ENCODE measurements at places on chromosomes 5 and 9.

GRCh38 chr5:112708103-112708622 is 29.5 kb upstream of the APC start:
- no peak for DNase-seq

DNA sequence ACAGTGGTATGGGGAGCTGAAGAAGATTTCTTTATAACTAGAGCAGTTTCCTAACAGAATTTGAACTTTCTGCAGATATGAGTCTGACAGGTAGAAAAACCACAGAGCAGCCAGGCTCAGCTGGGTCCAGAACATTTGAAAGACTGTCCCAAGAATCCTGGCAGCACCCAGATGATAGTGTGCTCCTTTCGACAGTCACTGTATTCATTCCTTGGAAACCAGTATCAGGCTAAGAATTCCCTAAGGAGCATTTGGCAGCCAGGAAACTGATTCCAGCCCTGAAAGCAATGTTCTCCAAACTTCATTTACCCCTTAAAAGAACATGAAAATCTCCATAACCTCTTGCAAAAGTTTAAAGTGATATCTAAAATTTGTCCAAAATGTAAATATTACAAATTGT is 123.0 kb upstream of the MTAP start:
- no peak for DNase-seq

- no peak for DNase-seq
Observed at GRCh38 chr9:8961186-8961851, 1161.7 kb upstream of the DMAC1 start.

DNA sequence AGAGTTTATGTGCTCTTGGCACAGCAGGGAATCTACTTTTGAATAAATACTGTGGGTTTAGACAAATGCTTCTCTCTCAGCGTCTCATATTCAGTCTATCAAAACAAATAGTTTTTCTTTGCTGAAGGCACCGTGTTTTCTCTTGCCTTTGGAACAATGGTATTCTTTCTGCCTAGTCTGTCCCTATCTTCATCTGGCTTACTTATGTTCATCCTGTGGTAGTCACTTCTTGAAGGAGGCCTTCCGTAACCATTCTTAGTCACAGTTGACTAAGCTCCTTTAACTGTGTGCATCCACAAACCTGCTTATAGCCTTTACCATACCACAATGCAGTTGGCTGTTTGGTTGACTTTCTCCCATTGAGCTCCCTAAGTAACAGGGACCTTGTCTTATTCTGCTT is 45.9 kb downstream of the LARP1 start:
- DNase-seq = no peak

GRCh38 chr5:55601204-55601618 is 66.4 kb upstream of the PLPP1 start:
- no peak for DNase-seq

- DNase-seq = no peak
Observed at GRCh38 chr5:1752881-1753280, 46.8 kb downstream of the MRPL36 start.

GRCh38 chr5:159877016-159877415 is 39.3 kb upstream of the ADRA1B start:
- DNase-seq = no peak

DNA sequence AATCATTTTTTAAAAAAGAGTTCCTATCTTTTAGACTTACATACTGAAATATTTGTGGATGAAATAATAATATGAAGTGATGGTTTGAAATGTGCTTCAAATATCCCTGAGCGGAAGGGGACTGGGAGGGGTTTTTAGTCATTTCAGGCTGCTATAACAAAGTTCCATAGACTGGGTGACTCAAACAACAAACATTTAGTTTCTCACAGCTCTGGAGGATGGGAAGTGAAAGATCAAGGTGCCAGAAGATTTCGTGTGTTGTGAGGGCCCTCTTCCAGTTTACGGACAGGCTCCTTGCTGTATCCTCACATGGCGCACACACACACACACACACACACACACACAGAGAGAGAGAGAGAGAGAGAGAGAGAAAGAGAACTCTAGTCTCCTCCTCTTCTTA is 27.1 kb upstream of the TEX10 start:
- no peak for DNase-seq

DNA sequence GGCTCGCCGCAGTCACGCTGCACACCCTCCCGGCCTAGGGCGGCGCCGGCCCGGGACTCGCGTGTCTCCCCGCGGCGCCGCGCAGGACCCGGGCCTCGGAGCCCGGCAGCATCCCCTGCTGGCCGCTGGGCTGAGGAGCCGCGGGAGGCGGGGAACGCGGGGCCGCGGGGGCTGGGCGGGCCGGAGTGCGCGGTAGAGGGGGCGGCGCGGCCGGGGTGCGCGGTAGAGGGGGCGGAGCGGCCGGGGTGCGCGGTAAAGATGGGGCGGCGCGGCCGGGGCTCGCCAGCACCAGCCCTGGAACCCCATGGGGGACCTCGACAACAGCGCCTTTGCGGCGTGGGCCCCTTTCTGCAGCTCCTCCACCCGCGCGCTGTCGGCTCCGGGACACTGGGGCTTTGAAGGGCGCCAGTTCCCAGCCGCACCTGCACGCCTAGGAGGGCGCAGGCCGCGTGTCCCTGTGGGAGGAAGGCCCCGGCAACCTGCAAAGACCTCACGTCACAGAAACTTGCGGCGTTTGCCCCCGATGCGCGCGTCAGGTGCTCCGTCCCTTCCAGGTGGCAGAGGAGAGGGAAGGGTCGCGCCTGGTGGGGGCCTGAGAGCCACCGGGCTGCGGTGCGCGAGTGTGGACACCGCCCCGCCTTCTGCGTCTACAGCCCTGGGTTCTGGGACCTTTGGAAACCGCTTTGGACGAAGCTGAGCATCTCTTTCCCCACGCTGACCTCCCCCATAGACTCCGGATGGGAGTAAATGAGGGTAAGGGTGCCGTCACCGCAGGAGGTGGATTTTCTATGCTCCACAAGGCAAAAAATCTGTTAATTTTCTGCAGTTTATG is 49.6 kb downstream of the NSUN2 start:
- DNase-seq = no peak

- no peak for DNase-seq
Observed at GRCh38 chr9:127505396-127506116, 54.2 kb downstream of the LRSAM1 start.

DNA sequence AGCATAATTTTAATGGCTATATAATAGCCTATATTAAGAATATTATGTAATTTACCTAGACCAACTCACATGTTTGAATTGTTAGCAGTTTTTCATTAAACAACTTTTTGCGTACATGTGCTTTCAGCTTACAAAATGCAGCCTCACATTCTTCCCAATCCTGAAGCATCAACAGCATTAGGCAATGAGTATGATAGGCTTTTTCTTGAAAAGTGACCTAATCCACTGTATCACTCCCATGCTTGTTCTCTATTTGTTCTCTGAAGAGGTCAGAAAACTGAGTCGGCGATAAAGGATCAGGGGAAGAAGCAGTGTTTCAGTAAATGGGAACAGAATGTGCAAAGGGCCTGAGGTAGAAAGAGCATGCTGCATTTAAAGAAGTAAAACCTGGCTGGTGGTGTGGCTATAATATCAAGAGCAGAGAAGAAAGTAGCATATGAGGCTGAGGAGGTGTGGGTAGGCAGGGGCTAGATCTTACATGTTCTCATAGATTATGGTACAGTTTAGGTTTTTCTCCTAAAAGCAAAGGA is 212.4 kb downstream of the SAXO1 start:
- no peak for DNase-seq

Data from GM12864 (cell line).